ENCODE measurements at places on chromosomes 4 and X.

DNA sequence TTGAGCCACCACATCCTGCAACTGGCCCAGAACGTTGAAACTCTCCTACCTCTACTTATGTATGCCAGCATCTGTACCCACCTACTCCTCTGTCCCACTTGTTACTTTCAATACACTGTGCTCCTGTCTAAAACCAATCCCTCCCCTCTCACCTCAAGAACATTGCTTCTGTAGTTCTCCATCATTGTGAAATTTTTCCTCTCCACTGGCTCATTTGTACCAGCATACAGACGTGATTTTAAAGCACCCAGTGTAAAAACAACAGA, 25.5 kb upstream of the USO1 start:
- no peak for DNase-seq

GRCh38 chr4:94545296-94545695, 93.6 kb downstream of the PDLIM5 start:
- DNase-seq: no peak

GRCh38 chr4:19026281-19026680, 1004.7 kb upstream of the LCORL start:
- no peak for DNase-seq

- DNase-seq: no peak
Observed at GRCh38 chr4:47373174-47373573, 90.3 kb downstream of the COMMD8 start.

DNA sequence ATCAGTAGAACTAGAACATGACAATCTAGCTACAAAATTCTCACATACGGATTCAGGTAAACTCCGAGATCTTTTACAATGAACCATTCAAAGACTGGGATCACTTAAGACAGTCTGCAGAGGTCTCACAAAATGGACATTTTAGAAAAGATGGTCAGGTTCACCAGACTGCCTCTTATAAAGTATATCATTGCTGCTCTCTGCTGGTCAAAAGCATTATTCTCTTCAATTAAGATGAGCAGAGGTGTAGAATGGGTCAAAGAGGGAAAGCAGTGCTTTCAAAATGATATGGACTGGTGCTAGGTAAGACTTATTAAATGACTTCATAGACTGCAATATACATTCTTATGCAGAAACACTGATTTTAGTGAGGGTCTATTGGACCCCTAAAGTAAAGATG, 434.7 kb downstream of the PACRGL start:
- DNase-seq: peak; percentile 24

DNA sequence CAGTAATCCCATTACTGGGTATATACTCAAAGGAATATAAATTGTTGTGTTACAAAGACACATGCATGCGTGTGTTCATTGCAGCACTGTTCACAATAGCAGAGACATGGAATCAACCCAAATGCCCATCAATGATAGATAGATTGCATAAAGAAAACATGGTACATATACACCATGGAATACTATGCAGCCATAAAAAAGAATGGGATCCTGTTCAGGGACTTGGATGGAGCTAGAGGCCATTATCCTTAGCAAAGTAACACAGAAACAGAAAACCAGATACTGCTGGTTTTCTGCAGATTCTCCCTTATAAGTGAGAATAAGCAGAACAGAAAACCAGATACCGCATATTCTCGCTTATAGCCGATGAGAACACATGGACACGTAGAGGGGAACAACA, 43.5 kb downstream of the FAM193A start:
- no peak for DNase-seq

DNA sequence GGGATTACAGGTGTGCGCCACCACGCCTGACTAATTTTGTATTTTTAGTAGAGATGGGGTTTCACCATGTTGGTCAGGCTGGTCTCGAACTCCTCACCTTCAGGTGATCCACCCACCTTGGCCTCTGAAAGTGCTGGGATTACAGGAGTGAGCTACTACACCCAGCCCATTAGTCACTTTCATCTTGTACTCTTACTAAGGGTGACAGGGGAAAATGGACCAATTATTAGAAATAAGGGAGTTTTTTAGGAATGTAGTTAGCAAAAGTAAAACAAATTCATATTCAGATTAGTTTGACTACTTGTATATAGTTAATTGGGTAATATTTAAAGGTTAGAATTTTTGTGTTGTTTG, 26.1 kb downstream of the SMARCA5 start:
- no peak for DNase-seq

- no peak for DNase-seq
Observed at GRCh38 chrX:110046971-110047370, 44.1 kb downstream of the TMEM164 start.

DNA sequence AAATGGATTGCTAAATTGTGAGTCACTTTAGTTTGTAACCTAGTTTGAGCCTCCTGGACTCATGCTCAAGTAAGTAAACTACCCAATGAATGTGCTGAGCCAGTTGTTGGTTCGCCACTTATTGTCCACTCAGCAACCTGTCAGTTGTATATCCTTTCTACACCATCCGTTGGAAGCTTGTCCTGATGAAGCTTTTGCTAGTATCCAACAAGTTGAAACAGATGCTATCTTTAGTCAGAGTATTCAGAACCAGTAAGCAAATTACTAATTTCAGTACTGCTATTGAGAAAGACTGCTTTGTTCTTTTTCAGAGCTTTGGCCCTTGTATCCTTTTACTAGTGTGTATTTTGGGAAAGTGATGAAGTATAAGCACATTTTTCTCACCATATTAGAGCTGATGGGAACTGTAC, 4.3 kb upstream of the NAA15 start:
- DNase-seq: no peak

- no peak for DNase-seq
Observed at GRCh38 chr4:169222761-169223160, 48.0 kb downstream of the SH3RF1 start.

GRCh38 chrX:123698979-123699520, 33.8 kb downstream of the THOC2 start:
- DNase-seq: no peak

DNA sequence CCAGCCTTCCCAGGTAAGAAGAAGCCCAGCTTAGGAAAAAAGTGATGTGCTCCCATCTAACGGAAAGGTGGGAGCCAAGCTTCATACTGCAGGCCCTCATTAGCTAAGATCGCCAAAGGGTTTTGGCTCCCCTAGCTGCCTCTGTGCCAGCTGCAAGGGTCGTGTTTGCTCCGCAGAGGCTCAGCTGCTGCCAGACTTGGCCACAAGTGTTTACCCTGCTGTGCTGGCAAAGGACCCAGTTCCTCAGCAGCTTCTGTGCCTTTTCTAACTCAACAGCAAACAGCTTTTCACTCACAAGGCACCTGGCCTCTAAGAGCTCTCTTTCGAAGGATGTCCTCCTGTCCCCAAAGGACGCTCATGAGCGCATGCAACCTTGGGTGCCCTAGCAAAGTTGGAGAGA, 12.2 kb upstream of the VMA21 start:
- peak; percentile 88 for DNase-seq

- DNase-seq: no peak
Observed at GRCh38 chrX:650324-650723, 19.7 kb downstream of the SHOX start.

DNA sequence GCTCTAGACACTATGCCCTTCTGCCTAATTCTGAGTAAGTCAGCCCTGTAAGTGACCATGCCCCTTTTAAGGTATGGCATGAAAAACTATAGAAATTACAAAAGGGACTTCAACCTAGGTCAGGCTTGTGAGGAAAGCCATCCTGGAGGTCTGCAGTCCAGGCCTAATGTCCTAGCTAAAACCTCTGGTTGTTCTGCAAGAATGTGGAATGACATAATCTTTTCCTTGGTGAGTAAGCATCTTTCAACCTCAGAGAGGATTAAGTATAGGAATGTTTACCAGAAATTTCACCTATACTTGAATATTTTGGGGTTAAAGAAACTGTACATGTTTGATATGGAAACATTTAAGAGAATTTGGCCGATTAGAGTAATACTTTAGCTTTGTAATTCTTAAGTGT, 23.8 kb upstream of the HPSE start:
- no peak for DNase-seq

- DNase-seq: no peak
Observed at GRCh38 chr4:78584863-78585547, 33.4 kb downstream of the ANXA3 start.

- DNase-seq: peak; percentile 13
Observed at GRCh38 chrX:68183612-68184214, 249.6 kb downstream of the OPHN1 start.

DNA sequence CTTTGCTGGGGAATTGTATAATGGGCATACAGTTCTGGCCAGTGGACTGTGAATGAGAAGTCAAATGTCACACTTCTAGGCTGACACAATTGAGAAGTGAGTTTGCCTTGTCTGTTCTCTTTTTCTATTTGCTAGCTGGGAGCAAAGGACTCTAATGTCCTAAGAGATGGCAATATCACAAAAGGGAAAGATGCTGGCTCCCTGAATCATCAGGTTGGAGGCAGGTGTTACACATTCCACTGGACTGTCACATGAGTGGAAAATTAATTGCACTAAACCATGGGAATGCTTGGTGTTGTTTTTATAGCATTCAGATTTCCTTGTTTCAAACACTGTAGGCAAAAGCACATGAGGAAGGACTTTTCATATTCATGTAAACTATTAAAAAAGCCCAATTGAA, 388.3 kb downstream of the ADAM29 start:
- no peak for DNase-seq

DNA sequence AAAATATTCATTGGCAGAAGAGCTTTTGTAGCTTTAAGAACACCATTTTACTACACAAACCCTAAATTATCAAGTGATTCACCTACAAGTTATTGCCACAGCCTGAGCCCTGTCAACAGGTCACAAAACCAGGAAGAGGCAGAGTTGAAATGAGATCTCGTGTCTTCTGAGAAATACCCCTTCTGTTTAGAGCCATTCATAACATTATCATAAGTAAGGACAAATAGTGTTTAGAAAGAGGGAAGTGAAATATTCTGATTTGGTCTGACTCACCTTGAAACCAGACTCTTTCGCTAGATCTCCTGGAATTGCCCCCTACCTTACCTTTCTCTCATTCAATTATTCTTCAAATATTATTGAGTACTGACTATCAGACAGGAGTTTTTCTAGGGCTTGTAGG, 5.9 kb downstream of the ETDB start:
- no peak for DNase-seq

DNA sequence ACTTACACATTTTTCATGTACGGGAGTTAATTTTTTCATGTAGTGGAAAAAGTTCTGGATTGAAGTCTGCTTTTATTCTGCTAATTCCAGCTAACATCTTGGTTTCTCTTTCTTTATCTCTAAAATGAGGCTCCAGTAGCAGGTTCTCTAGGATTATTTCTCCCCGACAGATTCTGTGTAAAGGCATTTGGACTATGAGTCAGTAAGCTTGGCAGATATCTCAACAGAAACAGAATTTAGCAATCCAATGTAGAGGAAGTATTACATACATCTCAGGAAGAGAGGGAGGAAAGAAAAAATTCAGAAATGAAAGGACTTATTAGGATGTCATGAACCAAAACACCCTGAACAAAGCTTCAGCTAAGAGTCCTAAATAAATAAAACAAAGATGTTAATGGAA, 1682.3 kb upstream of the TENM3 start:
- DNase-seq: no peak

GRCh38 chr4:108043526-108043925, 53.8 kb downstream of the HADH start:
- DNase-seq: peak; percentile 76

- DNase-seq: no peak
Observed at GRCh38 chr4:111693758-111694157, 451.5 kb upstream of the FAM241A start.

GRCh38 chrX:40009462-40009851, 88.3 kb downstream of the BCOR start:
- peak; percentile 24 for DNase-seq

GRCh38 chrX:23066588-23067281, 67.0 kb downstream of the DDX53 start:
- DNase-seq: no peak

- DNase-seq: no peak
Observed at GRCh38 chrX:39984191-39984956, 113.4 kb downstream of the BCOR start.

GRCh38 chrX:16120431-16120830, 2.9 kb upstream of the GRPR start:
- DNase-seq: no peak

GRCh38 chr4:150593996-150594395, 12.0 kb downstream of the MAB21L2 start:
- no peak for DNase-seq

DNA sequence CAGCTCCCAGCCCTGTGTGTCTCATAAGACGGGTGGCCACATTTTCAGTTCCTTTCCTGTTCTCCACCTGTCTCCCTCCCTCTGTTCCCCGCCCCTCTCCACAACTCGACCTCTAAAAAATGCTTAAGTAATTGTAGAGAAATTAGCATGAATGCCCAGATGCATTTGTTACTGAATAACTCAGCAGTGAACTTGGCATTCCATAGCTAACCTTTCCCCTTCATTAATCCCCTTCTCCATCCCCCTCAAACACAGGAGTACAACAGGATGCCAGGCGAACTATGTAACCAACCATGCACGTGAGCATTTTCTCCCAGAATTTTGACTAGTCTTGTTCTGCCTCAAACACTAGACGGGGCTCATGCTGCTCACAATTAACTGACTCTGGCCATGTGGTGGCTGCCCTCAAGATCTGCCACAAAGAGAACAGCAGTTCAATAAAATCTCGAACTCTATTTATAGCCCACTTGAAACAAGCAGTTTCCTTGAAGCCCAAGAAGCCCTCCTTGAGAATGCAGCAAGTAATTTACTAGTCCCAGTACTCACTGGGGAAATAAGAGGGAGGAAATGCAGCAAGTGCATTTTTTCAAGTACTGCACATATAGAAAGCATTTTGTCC, 351.2 kb downstream of the ARHGAP24 start:
- peak; percentile 34 for DNase-seq

GRCh38 chr4:92992758-92993157, 689.0 kb downstream of the GRID2 start:
- no peak for DNase-seq

GRCh38 chr4:176755613-176756012, 37.1 kb downstream of the VEGFC start:
- no peak for DNase-seq

- DNase-seq: no peak
Observed at GRCh38 chr4:992297-993110, 700 bp downstream of the SLC26A1 start.
